ENCODE measurements at places on chromosomes 1 and 21.

DNA sequence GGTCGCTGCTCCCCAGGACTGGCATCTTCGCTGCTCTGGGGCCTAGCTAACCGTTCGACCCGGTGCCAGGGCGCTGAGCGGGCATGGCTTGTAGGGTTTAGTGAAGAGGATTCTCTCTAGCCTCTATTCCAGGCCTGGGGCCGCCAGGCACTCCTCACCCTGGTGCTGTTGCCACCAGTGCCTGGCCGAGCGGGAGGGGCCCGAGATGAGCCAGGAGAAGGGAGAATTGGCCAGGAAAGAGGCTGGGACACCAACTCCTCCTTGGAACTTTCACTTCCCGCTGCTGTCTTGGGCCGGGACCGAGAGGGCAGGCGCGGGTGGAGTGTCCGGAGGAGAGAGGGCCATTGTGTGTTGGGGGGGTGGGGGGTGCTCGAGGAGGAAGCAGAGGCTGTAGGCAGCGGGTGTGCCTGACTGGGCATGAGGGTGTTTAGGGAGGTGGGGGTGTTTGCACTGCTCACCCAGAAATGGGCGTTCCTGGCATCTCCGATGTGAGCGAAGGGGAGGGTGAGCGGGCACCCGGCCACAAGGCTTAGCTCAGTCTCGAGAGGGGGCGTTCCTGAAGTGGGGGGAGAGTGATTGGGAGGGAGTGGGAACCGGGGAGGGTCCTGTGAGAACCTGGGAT, 772 bp downstream of the ADAM15 start:
- peak; percentile 13 for DNase-seq

DNA sequence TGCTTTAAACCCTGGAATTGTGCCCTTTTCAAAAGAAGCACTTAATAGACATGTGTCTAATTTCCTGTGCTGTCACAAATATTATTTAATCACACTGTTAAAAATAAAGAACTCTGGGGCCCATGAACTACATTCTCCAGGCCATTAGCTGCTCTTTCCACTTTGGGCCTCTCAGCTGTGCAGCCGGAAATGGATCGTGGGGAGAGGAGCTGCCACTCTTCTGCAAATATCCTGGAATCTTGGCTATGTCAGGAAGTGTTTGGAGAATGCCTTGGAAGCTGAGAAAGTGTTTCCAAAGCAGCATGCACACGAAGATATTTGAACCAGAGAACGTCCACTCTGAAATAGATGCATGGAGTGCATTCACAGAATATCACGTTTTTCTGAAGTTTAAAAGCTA, 27.5 kb upstream of the VPS26C start:
- DNase-seq, result no peak

DNA sequence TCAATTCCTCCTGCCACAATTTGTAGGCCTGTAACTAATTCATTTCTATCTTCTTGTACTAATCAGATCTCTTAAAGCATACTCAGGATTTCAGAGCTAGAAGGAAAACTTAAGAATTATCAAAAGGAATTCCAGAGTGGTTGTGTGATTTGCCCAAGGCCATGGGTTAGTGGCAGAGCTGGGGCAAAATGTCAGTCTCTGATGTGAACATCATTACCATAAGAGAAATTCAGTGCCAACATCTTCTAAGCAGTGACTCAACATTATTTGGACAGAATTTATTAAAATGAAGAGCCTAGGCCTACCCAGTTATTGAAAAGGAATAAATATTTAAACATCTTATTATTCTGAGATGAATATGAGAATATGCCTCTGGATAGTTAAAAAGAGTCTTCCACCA, 14.5 kb downstream of the ST6GALNAC5 start:
- no peak for DNase-seq

- DNase-seq, result no peak
Measured at GRCh38 chr1:162264108-162264507, 112.5 kb downstream of the SPATA46 start.

- no peak for DNase-seq
Measured at GRCh38 chr1:77984629-77985028, 5.8 kb upstream of the FUBP1 start.

- no peak for DNase-seq
Measured at GRCh38 chr1:246658567-246658966, 65.6 kb upstream of the SCCPDH start.

DNA sequence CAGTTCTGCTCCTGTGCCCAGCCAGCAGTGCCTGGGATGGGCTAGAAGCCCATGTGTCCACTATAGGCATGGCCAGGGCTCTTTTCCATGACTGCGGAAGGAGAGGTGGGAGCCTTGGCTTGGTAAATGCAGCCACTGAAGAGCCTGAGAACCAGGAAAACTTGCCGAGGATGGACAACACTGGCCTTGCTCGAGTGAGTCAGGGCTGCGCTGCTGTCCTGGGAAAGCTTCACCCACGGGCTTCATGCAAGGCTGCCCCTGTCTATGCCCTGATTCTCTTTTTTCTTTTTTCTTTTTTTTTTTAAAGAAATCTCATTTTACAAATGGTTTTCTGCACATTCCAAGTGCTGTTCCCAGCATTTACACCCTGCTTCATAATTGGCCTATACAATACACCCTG, 156.5 kb downstream of the CAMTA1 start:
- no peak for DNase-seq

DNA sequence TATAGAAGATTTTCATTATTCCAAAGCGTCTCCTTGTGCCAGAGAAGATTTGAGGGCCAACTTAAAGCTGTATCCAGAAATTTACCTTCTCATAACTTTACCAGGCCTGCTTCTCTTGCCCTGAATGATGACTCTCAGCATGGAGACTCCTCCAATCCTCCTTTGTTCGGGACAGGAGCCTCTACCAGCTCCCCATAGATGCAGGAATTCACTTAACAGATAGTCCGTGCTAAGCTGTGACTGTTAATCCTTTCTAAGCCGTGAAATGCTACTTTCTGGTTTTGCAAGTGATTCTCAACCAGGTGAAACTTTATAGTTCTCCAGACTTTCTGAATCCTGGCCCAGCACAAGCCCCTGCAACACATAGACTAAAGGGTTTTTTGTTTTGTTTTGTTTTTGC, 31.8 kb upstream of the KCND3 start:
- no peak for DNase-seq

- no peak for DNase-seq
Measured at GRCh38 chr1:1432274-1432950, 3.1 kb upstream of the VWA1 start.

GRCh38 chr1:197770243-197770642, 5.0 kb downstream of the DENND1B start:
- no peak for DNase-seq

GRCh38 chr21:20106368-20106767, 891.8 kb upstream of the NCAM2 start:
- no peak for DNase-seq

DNA sequence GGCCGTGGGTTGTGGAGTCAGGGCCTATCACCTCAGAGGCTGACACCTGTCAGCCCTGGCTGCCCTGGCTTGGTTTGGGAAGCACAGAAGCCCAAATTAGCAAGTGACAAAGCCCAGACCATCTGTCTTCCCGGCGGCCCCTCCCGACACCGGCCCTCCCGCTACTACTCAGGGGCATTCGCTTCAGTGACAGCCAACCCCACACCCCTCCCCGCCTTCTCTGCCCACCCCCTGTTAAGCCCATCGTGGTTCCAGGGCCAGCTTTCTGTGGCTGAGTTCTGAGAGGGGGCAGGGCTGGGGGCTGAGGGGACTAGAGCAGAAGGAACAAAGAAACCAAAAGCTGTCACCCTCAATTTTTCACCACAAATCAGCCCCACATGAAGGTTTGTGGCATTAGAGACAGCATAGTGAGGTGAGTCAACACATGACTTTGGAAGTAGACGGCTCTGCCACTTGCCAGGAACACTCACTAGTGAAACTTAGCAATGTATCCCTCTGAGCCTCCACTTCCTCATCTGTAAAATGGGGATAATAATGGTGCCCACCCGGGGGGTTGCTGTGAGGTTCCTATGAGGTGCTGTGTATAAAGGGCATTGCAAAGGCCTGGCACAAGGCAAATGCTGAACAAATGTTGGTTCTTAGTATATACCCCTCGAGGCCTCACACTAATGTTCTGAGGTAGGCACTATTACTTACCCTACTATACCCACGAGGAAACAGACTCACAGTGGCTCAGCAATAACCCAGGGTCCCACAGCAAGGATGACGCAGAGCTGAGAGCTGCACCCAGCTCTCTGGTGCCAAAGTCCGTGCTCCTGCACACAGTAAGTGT, 5.2 kb upstream of the TNNI1 start:
- no peak for DNase-seq

DNA sequence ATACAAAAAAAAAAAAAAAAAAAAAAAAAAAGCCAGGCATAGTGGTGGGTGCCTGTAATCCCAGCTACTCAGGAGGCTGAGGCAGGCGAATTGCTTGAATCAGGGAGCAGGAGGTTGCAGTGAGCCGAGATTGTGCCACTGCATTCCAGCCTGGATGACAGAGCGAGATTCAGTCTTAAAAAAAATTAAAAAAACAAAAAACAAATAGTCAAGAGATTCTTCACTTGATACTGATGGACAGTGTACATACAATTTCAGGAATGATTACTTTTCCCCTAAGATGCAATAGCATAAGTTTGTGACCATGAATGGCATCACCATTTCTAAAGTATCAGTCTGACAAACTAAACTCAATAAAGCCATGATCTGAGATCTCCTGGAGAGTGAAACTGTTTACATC, 60.8 kb upstream of the IVNS1ABP start:
- DNase-seq, result no peak

DNA sequence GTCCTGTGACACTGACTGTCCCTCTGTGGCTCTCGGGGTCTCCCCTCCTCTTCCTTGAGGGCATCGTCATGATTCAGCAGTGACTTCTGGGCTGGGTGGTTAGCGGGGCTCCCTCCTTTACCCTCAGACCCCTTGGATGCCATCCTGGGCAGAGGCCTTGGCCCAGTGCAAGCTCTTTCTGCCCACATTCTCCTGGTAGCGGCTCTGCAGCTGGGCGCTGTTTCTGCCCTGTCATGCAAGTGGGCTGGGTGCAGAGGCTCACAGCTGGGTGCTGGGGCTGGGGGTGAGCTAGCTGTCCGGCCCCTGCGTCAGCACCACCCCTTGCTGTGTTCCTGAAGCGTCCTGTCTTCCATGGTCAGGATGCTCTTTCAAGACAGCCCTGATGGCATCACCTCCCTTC, 158.5 kb downstream of the PCBP3 start:
- no peak for DNase-seq

- no peak for DNase-seq
Measured at GRCh38 chr1:94974824-94975223, 47.9 kb upstream of the CNN3 start.

GRCh38 chr1:245131026-245131393, 23.8 kb upstream of the KIF26B start:
- DNase-seq, result no peak

GRCh38 chr1:239438891-239439290, 52.5 kb downstream of the CHRM3 start:
- no peak for DNase-seq

DNA sequence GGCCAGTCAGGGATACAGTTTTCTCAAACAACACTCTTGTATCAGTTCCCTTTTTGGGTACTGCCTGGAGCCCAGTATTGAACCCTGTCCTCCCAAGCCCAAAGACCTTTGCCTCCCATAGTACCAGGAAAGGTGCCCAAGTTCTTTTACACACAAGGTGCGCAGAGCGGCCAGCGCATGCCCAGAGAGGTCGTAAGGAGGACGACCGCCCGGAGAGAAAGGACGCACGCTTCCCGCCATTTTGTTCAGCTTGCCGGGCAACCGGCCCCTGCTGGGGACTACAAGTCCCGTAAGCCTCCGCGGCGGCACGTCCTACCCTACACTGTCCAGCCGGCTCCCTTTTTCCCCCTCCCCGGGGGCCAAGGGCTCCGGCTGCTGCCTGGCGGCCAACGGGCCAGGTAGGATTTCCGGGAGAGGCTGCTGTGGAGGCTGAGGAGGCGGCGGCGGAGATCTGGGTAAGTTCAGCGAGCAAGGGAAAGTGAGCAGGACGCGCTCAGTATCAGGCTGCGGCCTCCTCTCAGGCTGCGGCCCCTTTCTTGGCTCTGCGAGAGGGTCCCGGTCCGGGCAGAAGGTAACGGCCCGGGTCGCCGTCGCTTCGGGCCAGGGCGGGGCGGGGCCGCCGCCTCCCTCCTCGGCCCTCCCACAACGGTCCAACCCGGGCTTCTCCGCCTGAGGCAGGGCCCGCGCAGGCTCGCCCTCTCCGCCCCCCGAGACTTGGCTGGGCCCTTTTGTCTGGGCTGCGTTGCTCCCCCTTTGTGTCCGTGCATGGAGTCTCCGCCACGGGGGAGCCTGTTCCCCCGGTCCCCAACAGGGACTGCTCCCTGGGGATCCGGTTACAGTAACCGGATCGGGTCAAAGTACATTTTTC, at the start of gene PHACTR4:
PHACTR4 (plus strand) TSS at position 370 of the 868 bp plus-strand sequence. CDS start 37,708 bp downstream, outside the sequence.
- DNase-seq, result peak; percentile 62

- no peak for DNase-seq
Measured at GRCh38 chr1:184972315-184973055, 1.8 kb downstream of the NIBAN1 start.

GRCh38 chr1:109721042-109721441, 9.0 kb downstream of the GSTM5 start:
- no peak for DNase-seq

- DNase-seq, result no peak
Measured at GRCh38 chr1:147080006-147080661, 92.1 kb downstream of the PRKAB2 start.

DNA sequence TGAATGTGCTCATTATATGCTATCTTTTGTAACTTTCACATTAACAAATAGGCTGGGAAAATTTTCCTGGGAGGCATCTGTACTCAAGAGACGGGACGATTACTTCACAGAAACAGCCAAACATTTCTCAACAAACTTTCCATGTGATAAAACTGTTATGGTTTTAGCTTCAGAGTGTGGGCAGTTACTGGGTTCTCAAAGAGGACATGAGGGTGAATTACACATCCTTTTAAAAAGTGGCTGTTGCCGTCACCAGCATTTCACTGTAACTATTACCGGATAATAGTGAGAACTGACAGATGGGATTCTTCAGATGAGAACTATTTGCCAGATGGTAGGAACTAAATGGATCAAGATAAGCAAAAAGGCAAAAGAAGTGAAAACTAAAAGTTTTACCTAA, 109.1 kb downstream of the APP start:
- no peak for DNase-seq

- DNase-seq, result no peak
Measured at GRCh38 chr1:56370513-56370912, 208.8 kb downstream of the PLPP3 start.

DNA sequence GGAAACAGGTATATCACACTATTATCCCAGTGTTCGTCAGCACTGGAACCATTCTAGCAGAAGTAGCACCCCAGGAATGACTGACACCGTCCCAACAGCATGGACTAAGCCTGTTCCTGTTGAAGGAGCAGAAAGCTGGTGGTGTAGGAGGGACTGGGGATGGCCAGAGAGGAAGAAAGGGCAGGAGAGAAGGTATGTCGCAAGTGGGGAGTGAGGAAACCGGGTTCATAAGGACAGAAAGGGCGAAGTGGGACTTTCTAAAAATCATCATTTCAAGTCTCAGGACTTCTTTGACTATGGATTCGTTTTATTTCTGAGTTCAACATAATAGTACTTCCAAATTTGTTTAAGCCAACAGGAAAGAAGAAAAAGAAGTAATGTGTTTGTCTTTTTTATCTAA, 19.7 kb upstream of the MX1 start:
- DNase-seq, result no peak

DNA sequence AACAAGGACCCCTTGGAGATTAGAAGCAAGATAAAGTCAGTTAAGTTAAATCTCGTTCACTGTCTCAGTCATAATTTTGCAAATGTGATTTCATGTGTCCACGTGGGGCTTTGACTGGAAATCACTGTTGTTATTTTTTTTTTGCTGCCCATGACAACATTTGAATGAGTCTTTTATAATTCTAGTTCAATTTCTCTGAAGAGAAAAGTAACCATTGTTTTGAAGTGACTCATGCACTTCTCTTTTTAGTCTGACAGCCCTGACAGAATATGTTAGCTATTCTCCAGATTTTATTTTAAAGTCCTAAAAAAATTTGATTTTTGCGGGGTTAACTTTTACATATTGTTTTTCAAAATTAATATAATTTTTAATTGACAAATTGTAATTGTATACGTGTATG, 30.7 kb upstream of the NLRP3 start:
- DNase-seq, result no peak

Measured in naive thymus-derived CD8-positive, alpha-beta T cell (primary cell).